ENCODE measurements at places on chromosomes 2 and 18.

DNA sequence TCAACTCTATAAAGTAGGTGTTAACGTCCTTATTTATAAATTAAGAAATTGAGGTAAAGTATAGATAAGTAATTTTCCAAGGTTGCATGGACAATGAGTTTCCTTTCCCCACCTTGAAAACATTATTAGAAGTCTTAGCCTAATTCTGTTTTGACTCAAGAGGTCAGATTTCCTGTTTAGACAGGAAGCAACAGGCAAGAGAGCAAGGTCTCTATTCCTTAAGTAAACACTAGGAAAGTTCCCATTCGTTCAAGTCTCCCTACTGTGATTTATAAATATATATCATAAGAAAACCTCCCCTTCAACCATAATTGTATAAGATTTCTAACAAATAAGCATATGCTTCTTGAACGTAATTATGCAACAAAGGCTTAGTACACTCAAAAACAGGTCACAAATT lies 40.3 kb downstream of the CLASP1 start:
- no peak for DNase-seq

GRCh38 chr2:96811917-96812316 lies 4.2 kb upstream of the CNNM3 start:
- DNase-seq = no peak

DNA sequence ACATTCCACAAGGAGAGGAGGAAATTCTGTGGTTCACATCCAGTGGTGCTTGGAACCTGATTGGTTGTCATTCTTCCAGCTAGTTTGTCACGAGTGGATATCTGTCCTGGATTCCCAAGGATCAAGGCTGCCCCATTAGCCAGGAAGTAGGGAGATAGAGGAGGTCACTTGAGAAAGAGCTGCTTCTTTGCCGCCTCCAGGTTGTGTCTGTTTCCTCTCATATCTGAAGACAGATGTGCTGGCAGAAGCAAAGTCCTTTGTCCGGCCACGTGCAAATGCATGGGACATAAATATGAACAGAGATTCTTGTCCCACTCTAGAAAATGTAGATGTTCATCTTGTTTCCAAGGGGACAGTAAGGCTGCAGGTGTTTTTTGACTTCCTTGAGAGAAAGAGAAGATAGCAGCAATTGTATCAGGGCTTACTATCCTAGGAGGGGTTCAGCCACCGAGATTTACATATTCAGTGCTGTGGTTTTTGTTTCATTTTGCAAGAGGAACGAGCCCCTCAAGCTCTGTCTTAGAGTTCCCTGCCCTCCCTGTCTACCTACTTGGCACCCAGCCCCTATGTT lies 174.4 kb downstream of the RPIA start:
- DNase-seq = no peak

GRCh38 chr2:31049264-31049663 lies 89.0 kb downstream of the GALNT14 start:
- no peak for DNase-seq

DNA sequence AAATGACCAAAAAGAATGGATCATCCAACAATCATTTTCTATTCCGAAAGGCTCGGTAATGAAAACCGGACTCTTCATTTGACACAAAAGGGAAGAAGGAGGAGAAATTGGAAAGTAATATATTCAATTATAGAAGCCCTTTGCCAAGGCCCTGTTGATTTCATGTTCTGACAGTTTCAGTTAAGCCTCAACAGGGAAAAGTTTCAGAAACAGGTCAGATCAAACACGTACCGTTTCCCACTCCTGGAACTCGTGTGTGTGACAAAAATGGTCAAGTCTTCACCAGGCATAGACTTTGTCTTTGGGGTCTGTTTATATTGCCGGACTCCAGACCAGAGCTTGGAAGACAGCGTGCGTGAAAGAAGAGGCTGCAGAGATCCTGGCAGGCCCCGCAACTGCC lies 101.3 kb upstream of the BCL2L11 start:
- DNase-seq = no peak

- no peak for DNase-seq
These were observed 1591.2 kb upstream of the LRRTM1 start for GRCh38 chr2:81895620-81896250.

DNA sequence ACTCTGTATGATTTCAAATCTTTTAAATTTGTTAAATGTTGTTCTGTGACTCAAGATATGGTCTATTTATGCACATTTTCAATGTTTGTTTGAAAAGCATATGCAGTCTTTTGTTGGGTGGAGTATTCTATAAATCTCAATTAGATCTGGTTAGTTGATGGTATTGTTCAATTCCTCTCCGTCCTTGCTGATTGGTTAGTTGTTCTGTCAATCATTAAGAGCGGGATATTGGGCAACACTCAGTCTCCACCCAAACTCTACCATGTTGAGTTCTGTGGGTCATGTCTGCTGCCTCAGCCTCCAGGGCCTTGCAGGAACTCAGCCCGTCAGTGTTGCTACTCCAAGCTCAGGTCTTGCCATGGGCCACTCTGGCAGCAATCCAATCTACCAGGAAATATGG lies 118.9 kb downstream of the VWA3B start:
- no peak for DNase-seq

- DNase-seq = no peak
These were observed 1.7 kb downstream of the TMSB10 start for GRCh38 chr2:84906900-84907714.

- no peak for DNase-seq
These were observed 19.6 kb upstream of the RPIA start for GRCh38 chr2:88671786-88672427.

- no peak for DNase-seq
These were observed 99.9 kb downstream of the PXDN start for GRCh38 chr2:1644427-1644826.

GRCh38 chr2:179181002-179181401 lies 83.6 kb downstream of the SESTD1 start:
- no peak for DNase-seq

GRCh38 chr2:233919938-233920337 lies 2.8 kb downstream of the TRPM8 start:
- DNase-seq = peak; percentile 45

- DNase-seq = no peak
These were observed 85.0 kb downstream of the TANC1 start for GRCh38 chr2:159053161-159054031.

GRCh38 chr2:71336384-71336783 lies 4.8 kb downstream of the ZNF638 start:
- no peak for DNase-seq

- no peak for DNase-seq
These were observed 180.6 kb downstream of the ATAD2B start for GRCh38 chr2:23746141-23746863.

GRCh38 chr18:2589345-2590068 lies 18.1 kb downstream of the NDC80 start:
- no peak for DNase-seq

DNA sequence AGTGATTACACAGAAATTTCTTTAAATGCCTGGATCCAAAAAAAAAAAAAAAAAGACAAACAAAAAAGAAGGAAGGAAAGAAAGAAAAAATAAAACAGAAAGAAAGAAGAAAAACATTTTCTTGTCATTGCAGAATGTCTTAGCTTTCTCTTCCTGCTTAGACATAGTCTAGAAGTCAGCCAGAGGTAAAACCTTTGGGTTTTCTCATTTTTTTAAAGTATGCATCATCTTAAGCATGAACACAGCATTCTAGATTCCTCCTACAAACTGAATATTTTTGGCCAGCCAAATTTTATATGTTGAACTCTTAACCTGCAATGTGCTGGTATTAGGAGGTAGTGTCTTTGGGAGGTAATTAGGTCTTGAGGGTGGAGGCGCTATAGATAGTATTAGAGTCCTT lies 243.9 kb downstream of the TRIB2 start:
- no peak for DNase-seq

DNA sequence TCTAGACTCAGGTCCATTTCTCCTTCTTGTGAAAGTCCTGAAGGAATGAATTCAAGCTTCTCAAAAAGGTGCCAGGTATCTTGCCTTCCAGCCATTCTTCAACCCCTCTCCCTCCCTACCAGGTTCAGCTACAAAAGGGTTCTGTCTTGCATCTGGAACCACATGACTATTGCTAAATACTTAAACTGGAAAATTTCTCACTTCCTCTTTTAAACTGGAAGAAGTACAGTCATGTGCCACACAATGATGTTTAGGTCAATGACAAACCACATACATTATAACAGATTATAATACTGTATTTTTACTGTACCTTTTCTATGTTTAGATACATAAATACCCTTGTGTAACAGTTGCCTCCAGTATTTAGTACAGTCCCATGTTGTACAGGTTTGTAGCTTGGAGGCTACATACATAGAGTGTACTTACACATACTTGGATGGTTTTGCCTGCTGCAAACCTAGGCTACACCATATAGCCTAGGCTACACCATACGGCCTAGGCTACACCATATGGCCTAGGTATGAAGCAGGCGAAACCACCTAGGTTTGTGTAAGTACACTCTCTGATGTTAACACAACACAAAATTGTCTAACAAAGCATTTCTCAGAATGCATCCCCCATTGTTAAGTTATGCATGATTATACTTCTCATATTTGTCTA lies 142.0 kb upstream of the DNMT3A start:
- DNase-seq = no peak

GRCh38 chr2:66539452-66539851 lies 104.5 kb downstream of the MEIS1 start:
- DNase-seq = no peak

DNA sequence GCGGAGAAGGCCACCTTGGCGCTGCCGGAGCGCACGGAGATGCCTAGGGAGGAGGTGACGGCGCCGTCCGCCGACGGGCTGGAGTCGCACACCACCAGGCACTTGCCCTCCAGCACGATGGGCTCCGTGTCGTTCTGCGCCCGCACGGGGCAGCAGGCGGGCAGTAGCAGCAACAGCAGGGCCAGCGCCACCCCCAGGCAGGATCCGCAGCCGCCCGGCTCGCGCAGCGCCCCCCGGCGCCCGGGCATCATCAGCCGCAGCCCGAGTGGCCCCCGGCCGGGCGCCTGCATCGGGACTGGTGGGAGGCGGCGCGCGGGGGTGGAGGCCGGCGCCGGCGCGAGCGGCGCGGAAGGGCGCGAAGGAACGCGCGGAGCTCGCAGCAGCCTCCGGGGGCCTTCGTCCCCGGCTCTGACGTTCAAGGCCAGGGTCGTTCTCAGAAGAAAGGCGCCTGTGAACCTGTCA lies 2.2 kb downstream of the CBLN2 start:
- DNase-seq = no peak

GRCh38 chr2:205681401-205682238 lies 681 bp upstream of the NRP2 start:
- DNase-seq = no peak

- no peak for DNase-seq
These were observed 113.8 kb downstream of the THADA start for GRCh38 chr2:43481927-43482542.

DNA sequence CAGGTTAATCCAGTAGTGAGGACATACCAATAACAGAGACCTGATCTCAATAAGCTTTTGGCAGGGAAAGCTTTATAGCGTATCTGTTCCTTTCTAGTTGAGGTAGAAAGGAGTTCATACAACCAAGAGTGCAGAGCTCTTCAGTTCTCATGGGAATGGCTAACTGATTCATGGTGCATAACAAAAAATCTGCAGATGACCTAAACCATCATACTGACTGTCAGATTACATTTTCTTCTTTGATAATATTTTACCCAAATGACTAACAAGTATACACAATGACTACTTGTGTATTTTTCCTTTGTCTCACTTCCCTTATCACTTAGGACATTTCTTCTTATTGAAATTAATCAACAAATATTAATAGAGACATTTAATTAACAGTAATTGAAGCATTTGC lies 140.0 kb upstream of the SERTAD2 start:
- DNase-seq = no peak

DNA sequence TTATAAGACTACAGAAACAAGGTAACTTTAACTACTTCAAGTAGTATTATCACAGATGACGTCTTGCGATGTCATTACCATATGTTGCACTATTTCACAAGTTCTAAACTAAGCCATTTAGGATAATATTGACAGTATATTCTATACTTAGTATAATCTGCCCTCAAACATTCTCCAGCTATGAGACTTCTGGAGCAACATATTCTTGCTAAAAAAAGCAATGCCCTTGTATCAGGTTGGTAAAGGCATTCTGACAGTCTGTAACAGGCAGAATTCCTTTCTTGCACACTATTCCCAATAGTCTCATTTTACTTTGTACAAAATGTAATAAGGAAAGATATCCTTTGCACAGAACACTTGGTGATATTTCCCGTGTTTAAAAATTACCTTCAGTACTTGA lies 694.8 kb upstream of the PKDCC start:
- DNase-seq = no peak

- no peak for DNase-seq
These were observed 259.0 kb upstream of the HNMT start for GRCh38 chr2:137705296-137705695.

- no peak for DNase-seq
These were observed 187.9 kb downstream of the BCL11A start for GRCh38 chr2:60365556-60365955.

DNA sequence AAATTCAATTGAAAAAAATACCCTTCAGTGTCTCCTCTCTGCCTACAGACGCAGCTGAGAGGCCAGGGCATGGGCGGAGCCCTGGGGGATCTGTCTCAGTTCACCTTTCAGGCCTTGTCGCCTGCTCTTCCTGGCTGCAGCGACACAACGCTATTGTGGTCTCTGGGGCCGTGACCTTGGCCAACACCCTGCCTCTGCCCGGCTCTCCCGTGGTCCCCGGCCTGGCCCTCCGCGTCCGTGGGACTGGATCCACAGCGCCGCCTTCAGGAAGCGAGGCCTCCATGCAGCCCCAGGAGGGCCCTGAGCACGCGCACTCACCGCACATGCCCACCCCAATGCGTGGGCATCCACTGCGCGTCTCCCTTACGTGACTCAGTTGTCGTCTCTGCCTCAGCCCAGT lies 81.1 kb downstream of the MRPS9 start:
- DNase-seq = no peak

- DNase-seq = no peak
These were observed 9.8 kb upstream of the ZNF512 start for GRCh38 chr2:27572998-27573429.

- DNase-seq = no peak
These were observed 40.7 kb downstream of the TCF7L1 start for GRCh38 chr2:85173909-85174308.

DNA sequence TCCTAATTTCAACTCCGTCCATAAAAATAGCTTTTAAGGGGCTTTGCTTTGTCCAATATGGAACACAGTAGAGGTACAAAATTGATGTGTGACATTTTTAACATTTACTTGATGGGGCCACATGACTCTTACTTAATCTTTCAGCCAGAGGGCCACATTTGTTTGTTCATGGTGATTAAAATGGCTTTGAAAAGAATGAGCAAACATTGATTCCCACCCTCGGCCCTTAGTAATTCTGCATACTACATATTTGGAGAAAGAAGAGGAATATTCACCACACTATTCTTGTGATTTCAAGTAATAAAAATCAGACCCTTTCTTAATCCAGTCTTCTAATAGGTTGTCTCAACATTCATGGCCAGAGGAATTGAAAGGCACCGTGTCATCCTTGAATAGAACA lies 17.5 kb downstream of the ARPC2 start:
- DNase-seq = no peak
